Dermis blood vessel endothelial cell (primary cell): ENCODE measurements at places on chromosomes 12 and 14.

GRCh38 chr12:121190523-121191031, 19.4 kb upstream of the P2RX4 start:
- DNase-seq = peak; percentile 87

GRCh38 chr12:93008044-93008778, 79.1 kb upstream of the EEA1 start:
- no peak for DNase-seq

- DNase-seq = no peak
Observed at GRCh38 chr12:89880690-89881350, 172.2 kb upstream of the ATP2B1 start.

DNA sequence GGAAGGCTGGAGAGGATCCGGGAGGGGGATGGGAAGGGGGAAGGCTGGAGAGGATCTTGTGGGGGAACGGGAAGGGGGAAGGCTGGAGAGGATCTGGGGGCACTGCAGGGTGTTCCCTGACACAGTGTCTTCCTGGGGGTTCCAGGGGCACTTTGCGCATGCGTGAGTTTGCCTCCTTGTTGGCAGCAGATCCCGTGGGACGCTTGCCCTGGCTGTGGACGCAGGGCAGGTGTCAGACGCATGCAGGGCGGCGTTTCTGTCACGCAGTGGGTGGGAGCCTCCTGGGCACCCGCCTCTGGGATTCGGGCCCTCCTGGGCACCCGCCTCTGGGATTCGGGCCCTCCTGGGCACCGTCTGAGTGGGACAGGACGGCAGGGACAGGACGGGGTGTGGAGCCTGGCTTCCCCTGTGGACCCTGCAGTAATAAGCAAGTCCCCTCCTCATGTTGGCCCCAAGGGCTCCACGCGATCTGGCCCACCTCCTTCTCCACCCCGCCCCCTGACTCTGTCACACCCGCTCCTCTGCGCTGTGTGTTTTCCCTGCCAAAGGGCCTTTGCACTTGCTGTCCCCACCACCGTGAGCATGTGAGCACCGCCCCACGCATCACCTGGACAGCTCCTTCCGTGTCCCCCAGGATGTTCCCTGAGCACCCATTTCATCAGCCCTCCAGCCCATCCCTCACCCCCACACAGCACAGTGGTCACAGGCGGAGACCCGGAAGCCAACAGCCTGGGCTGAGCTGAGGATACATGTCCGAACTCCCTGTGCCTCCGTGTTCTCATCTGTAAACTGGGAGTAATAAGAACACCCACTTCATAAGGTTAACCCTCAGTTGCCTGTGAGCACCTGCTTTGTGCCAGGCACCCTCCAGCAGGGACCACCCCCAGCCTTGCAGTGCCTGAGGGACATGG, 4.4 kb downstream of the MMP17 start:
- DNase-seq = peak; percentile 61
